ENCODE measurements at places on chromosomes 6 and 20.
A peak's percentile ranks its signal among the peaks of the same experiment; 100 is the strongest.

- DNase-seq: no peak
Observed at GRCh38 chr6:130697271-130697994, 129.8 kb upstream of the SMLR1 start.

DNA sequence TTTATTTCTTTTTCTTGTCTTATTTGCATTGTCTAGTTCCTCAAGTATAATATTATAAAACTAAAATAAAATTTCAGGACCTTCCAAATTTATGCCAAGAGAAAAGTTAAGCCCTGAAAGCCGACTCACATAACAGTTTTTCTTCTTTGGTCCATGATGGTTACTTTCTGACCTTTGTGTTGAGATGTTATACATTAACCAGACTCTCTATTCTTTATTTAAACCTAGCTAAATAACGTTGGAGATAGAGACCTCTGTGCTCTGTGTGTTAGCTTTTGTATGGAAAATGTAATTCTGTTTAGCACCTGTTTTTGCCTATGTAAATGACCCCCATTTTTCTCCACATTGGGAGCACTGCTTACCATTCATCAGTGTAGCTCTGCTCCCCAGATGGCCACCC is 352.4 kb downstream of the CD109 start:
- DNase-seq: no peak

GRCh38 chr6:147950623-147950987 is 392.0 kb upstream of the SASH1 start:
- no peak for DNase-seq

- no peak for DNase-seq
Observed at GRCh38 chr6:79231101-79231500, 3.4 kb downstream of the HMGN3 start.

DNA sequence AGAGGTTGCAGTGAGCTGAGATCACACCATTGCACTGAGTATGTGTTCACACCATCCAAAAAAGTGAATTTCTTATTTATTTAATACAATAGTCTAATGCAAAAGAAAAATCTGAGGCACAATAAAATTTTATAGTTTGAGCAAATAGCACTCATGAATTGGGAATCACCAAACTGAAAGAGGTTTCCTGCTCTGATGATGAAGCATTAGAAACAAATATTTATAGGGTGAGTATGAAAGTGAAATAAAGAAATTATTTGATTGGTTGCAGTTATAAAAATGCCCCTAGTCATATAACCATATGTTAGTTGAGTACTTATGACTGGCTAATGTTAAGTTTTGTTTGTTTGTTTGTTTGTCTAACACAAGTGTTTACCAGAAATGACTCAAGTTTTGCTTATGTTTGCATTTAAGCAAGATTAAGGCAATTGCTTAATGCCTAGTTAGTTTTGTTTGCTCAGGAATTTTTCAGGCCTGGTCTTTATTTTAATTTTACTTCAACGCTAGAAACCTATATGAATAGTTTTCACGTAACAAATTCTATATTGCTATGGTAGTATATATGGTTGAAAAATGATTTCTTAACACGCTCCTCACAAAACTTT is 151.5 kb upstream of the FAM83B start:
- DNase-seq: no peak

- DNase-seq: no peak
Observed at GRCh38 chr6:42171813-42172581, 1.2 kb upstream of the GUCA1A start.

DNA sequence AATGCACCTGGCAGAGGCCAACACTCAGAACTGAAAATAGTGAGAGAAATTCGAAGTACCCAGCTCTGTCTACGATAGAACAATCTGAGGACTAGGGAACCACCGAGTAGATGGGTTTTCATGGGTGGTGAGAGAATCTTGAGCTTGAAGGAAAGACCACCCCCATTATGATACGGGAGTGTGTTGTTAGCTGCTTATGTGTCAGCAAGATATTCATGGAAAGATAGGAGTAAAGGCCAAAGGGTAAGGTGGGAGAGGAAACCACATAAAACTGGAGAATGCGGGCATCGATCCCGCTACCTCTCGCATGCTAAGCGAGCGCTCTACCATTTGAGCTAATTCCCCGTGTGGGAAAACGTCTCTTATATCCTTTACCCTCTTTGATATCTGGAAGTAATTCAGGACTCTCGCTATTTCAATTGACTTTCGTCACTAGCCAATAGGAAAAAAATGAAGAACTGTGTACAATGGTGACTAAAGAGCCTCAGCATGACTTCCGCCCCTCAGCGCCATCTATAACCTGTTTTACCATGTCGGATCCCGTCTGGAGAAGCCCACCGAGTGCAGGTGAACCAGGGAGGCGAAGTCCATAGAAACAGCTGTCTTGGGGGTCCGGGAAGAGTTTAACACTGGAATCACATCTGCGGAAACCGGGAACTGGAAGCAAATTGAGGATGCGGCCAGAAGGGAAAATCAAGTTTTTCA is 25.0 kb upstream of the ABT1 start:
- peak; percentile 25 for DNase-seq

GRCh38 chr20:45426320-45427016 is 10.5 kb downstream of the PIGT start:
- DNase-seq: no peak

- DNase-seq: no peak
Observed at GRCh38 chr20:40771848-40772511, 82.9 kb upstream of the MAFB start.

DNA sequence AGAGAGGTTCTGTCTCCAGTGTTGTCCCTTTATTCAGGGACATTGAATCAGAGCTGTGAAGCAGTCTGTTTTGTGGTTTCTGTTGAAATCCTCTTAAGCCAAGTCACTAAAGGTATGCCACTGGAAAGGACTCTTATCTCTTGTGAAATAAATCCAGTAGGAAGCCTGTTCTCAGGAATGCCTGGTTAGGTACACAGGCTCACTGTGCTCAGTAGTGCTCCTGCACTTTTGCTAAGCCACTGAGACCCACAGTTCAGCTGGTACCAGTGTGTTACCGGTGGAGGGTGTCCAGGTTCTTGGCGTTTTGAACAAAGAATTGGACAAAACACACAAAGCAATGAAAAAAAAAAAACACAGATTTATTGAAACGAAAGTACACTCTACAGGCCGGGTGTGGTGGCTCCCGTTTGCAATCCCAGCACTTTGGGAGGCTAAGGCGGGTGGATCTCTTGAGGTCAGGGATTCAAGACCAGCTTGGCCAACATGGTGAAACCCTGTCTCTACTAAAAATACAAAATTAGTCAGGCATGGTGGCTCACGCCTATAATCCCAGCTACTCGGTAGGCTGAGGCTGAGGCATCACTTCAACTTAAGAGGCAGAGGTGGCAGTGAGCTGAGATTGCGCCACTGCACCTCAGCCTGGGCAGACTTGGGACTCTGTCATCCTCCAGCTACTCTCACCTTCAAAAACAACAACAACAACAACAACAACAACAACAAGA is 186.1 kb downstream of the JARID2 start:
- DNase-seq: no peak

DNA sequence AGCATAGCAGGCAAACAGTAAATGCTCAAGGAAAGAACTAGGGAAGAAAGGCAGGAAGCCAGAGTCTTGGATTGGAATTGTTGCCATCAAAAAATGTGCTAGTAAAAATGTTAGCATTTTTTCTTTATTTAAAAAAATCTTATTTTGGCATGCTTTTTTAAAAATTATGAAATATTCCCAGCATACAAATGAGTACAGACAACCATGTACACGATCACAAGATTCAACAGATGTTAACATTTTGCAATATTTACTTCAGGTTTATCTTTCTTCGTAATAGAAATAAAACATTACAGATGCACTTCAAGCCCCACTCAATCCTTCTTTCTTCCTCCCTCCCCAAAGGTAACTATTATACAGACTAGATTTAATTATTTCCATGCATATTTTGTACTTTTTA is 27.4 kb upstream of the NOP56 start:
- no peak for DNase-seq

- no peak for DNase-seq
Observed at GRCh38 chr6:30555816-30556065, 548 bp downstream of the GNL1 start.

GRCh38 chr20:36677422-36677771 is 31.4 kb upstream of the SLA2 start:
- DNase-seq: no peak

GRCh38 chr6:43645613-43645964 is 753 bp downstream of the RSPH9 start:
- DNase-seq: no peak

DNA sequence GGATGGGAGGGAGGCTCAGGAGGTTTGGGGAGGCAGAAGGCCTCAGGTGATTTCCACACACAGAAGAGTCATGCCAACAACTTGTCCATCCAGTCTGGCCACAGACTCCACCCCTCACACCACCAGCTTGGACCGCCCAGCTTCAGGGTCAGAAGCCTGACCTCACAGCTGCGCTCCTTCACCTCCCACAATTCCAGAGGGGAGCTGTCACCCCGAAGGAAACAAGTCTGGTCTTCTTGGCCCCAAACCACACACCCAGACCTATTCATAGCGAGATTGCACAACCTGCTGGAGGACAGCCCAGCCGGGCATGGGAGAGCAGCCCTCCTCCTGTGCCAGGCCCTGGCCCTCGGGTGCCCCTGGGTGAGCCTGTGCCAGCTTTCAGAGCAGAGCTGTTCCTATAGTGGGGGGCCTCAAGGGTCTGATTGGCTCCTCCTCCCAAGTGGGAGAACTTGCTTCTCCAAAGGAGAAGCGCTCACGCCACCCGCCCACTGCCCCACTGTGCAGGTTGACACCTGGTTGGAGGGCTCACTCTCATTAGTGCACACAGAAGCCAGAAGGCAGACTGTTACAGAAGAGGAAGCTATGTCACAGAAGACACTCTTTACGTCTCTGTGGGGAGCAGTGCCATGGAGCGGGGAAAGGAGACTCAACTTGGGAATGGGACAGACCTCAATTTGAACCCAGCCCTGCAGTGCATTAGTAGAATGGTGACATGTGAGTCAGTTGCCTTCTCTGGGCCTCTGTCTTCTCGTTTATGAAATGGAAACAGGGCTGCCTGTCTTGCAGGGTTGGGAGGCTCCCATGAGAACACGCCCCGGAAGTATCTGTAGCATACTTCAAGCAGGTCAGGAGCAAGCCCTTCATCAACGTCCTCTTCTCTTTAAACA is 128.8 kb downstream of the FOXO3 start:
- no peak for DNase-seq

DNA sequence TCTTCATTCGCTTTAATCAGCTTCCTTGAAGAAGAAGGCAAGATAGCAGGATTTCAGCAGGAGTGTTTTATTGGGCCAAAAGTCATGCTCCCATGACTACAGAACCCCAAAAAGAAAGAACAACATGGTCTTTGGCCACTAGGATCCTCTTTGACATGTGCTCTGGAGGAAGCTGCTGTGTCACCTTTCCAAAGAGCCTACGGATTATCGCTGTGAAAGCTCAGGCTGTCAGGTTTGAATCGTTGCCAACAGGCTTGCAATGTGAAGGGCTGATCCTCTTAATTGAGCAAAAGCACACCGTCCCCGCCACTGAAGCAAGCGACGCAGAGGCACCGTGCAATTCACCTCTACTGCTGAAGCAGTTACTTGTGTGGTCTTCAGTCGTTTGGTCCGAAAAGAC is 29.0 kb downstream of the MYLIP start:
- peak; percentile 3 for DNase-seq

DNA sequence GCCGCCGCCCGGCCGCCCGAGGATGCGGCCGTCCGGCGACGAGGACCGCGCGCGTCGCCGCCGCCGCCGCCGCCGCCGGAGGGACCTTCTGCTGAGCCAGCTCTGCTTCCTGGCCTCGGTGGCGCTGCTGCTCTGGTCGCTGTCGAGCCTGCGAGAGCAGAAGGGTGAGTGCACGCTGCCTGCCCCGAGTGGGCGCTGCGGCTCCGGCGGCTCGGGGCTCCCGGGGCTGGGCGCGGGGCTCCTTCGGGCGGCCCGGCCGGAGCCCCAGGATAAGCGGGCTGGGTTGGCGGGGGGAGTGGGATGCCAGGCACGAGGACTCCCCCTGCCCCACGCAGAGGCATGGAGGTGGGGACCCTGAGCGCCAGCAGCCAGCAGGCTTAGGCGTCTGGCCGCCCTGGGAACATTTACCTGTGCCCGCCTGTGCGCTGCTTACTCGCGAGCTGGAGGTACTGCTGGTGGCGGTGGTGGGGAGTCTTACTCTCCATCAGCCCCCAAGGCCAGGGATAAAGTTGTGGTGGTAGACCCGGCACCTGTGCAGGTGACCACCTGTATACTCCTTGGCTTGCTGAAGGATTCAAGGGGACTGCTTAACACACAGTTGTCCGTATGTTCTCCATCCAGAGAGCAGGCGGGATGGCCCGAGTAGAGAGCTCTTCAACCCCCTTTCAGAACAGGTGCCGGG is 520 bp downstream of the SLC24A3 start:
- DNase-seq: no peak

DNA sequence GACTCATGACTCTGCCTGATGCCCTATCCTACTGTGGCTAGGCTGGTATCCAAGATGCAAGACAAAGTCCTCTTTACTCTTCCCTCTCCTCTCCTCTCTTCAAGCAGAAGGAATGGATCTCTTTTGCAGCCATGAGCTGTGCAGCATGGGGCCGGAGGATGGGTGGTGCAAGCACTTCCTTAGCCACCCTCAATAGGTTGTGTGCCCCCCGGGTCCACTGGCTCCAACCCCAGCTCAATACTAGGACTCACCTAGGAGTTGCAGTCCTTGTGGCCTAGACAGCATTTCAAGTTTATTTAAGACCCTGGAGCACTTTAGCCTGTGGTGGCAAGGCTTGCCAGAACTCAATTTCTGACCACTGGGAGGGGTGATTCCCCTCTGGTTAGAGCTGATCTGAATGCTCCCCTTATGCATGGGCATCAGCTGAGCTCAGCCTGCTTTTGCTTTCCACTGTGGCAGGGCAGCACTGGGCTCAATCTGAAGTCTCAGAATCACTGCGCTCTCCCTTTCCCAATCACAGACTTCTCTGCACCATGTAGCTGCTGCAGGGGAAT is 29.0 kb upstream of the GRM4 start:
- no peak for DNase-seq

DNA sequence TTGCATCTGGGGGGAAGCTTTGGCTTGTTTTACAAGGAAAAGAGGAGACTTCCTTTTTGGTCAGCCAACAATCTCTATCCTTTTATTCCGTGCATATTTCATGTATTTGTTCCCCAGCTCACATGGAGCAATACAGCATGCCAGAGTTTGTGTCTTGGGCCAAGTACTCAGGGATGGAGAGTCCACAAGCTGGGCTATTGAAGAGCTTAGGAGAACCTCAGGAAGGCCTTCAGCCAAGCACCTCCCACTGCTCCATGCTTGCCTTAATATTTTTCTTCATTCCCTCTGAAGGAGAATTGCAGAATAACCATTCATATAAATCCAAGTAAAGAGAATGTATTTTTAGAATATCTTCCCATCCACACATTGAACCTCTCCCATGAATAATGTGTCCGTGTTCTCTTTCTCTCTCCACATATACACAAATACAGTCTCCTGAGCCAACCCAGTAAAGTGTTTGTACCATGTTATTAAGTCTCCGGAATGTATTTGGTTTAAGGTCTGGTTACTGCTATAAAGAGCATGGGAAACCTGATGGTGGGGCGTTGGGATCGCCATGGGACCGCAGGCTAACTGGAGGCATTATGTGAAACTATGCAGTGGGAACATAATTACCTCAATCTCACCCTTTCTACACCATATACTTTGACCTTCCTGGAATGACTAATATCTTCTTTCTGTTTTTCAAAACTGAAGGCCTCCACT is 3.0 kb downstream of the LAMA4 start:
- no peak for DNase-seq
